ENCODE measurements at places on chromosomes 11 and 22. TPM values are rescaled to one million over a fixed set of nuclear protein-coding genes. Genes with fewer than 3 reads are reported as not detected.
A peak's percentile ranks its signal among the peaks of the same experiment; 100 is the strongest.

DNA sequence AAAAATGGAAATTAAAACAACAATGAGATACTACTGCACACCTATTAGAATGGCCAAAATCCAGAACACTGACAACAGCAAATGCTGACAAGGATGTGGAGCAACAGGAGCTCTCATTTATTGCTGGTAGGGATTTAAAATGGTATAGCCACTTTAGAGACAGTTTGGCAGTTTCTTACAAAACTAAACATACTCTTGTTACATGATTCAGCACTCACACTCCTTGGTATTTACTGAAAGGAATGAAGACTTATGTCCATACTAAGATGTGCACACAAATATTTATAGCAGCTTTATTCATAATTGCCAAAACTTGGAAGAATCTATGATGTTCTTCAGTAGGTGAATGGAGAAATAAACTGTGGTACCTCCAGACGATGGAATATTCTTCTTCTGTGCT, 40.8 kb downstream of the PGM2L1 start:
- DNase-seq: no peak

- DNase-seq: no peak
Measured at GRCh38 chr22:44497218-44497904, 672 bp downstream of the RTL6 start.

- no peak for DNase-seq
Measured at GRCh38 chr22:30573594-30574094, 821 bp downstream of the GAL3ST1 start.

- DNase-seq: no peak
Measured at GRCh38 chr11:34859496-34859895, 56.7 kb downstream of the APIP start.

DNA sequence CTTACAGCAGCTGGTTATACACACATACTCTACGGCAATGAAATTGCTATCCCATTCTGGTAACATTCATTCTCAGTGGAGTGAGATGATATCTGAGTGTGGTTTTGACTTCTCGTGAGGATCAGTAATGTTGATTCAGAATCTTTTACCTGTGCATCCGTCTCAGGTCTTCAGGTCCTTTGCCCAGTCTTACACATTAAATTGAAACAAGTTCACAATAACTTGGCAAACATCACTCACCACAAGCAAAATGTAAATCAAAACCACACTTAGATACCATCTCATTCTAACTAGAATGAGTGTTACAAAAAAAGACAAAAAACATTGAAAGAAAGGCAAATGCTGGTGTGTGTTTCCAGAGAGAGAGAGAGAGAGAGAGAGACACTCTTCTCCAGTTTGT, 14.0 kb downstream of the RGL4 start:
- DNase-seq: no peak

- DNase-seq: no peak
Measured at GRCh38 chr11:13344818-13345217, 67.2 kb downstream of the BMAL1 start.

GRCh38 chr22:26781596-26781995, 124.2 kb downstream of the MIAT start:
- no peak for DNase-seq

DNA sequence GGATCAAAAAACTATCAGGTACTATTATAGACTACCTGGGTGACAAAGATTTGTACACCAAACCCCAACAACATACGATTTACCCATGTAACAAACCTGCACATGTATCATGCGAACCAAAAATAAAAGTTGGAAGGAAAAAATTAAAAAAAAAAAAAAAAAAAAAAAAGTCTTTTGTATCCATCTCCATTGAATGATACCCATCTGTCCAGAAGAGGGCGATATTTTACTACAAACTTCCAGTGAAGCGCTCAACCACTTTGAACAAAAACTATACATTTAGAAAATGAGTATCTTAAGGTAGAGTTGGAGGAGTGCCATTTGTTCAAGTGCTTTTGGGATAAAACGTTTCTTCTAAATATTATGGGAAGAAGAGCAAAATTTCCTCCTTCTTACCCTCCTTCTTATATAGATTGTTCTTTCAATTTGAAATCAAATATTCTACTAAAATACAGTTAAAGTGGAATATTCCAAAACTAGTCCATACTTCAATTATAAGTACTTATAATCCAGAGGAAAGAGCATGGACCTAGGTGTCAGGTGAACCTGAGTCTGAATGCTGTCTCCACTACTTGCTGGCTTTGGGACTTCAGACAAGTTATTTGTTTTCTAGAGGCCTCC, 23.3 kb downstream of the ARL14EP start:
- peak; percentile 26 for DNase-seq

DNA sequence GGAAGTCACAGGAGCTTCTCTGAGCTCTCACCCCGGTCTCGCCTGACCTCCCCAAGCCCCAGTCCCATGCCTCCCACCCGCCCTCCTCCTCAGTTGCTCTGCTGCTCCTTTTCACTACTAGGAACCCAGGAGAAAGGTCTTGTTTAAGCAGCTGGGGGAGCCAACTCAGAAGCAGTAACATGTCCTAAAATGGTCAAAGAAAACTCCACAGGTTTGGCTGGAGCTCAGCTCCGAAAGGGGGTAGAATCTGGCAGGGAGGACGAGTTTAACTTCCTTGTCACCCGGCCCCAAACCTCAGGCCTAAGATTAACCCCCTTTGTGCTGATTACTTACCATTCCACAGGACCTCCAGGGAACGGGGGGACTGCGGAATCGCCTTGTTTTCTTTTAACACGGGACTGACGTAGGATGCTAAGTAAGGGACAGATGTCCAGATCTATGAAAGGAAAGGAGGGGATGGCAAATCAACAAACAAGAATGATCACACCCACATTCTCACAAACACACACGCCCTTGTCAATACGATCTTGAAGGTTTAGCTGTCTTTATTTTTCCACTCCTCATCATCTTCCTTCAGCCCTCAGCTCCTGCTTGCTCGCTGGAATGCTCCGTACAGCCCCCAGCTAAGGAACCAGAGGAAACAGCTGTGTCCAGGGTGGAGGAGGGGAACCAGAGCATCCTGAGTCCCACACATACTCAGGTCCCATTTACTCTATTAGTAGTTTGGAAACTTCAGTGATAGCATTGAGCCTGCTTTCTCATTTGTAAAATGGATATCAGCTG, 13.5 kb downstream of the PCSK7 start:
- DNase-seq: no peak

- no peak for DNase-seq
Measured at GRCh38 chr22:36544107-36544620, 15.2 kb upstream of the EIF3D start.

DNA sequence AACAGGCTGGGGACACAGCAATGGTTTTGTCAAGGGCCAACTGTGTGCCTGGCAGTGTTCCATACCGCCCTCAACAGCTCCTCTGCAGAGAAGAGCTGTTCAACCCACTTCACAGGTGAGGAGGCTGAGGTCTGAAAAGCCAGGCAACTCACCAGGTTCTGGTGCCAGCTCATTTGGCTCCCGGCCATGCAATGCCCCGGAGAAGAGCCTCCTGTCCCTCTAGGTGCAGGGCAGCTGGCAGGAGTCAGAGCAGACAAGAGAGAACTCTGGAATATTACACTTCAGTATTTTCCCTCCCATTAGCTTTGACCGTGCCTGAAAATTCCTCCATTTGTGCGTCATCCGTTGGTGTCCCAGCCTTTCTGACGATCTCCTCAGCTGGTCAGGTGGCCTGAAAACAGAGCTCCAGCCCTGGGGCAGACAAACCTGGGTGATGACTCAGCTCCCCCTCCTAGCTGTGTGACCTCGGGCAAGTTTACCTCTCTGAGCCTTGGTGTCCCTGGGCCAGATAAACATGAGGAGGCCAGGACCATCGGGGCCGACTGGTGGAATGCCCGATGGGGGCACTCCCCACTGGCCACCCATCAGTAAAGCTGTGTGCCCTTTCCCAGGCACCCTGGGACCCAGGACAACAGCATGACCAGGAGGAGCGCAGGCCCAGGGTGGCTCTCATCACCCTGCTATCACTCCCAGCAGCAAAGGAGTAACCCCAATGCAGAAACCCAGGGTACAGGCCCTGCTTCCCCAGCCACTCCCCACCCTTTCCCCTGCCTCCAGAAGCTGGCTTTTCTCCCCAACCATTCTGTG, 9.6 kb upstream of the C1QTNF6 start:
- DNase-seq: no peak

GRCh38 chr11:120958185-120958584, 65.7 kb upstream of the TBCEL start:
- no peak for DNase-seq

DNA sequence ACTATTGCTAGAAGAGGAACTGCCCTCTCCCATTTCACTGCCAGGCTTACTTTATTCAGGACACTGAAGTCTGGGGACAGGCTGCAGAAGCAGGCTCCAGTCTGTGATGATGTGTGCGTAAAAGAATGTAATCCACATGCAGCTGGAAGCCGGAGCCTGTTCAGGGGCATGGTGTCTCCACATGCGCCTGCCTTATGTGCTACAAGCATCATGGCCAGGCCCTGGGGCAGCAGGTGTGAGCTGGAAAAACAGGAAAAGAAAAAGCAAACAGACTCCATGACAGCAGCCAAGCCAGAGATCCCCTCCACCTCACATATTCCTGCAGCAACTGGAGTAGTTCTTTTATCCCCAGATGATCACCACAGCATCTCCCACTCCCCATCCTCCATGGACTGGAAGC, 33.4 kb downstream of the ARFGAP2 start:
- DNase-seq: peak; percentile 96

DNA sequence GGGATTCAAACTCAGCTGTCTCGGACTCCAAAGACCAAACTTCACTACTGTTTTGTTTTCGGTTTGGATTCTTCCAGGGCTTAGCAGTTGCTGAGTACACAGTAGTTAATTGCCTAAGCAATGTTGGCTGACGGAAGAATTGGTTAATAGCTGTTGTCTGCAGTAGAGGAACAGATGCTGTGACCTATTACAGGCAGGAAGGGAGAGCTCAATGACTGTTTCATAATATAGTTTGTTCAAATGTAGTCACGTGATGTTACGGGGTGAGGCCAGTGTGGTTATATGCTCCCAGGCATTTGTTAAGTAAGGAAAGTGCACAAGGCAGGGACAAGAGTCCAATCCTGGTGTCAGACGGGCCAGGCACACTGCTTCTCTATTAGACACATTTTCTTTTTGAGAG, 222.6 kb upstream of the CCDC90B start:
- DNase-seq: no peak

DNA sequence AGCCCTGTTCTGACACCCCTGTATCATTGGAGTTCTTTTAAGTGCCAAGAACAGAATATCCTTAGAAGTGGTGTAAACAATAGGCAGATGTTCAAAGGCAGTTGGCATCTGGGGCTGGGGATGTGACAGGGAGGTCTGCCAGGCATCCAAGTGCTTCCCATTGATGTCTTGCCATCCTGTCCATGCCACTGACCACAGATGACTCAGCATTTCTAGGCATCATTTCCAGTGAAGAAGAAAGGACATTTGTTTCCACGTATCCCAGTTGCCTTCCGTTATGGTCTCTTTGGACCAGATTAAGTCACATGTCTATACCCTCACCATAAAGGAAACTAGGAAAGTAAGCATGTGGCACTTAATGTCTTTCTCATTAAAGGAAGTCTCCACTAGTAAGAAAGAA, 76.7 kb upstream of the BARX2 start:
- DNase-seq: no peak

DNA sequence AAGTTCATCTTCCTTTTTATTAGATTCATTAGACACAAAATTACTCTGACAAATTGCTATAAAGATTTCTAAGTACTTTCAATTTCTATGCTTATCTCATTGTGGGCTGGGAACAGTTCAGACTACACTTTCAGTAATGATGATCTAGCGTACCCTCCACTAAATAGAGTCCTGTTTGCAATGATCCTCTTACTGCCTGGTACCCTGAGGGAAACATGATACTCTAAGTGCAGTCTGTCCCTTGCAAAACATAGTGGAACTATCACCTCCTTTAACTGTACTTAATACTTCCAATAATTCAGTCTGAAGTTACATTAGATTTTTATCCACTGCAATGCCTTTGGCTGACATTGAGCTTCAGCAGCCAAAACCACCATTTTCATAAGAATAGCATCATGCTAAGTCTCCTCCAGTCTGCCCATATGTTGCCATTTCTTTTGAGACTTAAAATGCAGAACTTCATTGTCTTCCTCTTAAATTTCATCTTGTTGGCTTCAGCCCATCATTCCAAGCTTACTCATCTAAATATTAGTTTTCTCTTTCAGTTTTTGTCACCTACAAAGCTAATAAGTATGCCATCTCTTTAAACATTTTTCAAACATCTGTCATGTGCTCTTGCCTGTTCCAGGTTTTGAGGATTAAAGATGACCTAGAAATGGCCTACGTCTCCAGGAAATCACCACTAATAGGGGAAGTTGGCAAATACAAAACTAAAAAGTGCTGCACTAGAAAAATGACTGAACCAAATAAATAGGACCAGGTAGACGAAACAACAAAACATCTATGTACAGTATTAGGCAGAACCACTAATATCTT, 55.5 kb downstream of the PAK1 start:
- DNase-seq: no peak

- no peak for DNase-seq
Measured at GRCh38 chr22:40388231-40388630, 17.8 kb downstream of the SGSM3 start.

GRCh38 chr22:46069521-46070214, 80.7 kb upstream of the PPARA start:
- DNase-seq: peak; percentile 61

GRCh38 chr11:121235057-121235456, 57.5 kb upstream of the SC5D start:
- DNase-seq: no peak

- no peak for DNase-seq
Measured at GRCh38 chr11:76221365-76221764, 15.1 kb upstream of the WNT11 start.

DNA sequence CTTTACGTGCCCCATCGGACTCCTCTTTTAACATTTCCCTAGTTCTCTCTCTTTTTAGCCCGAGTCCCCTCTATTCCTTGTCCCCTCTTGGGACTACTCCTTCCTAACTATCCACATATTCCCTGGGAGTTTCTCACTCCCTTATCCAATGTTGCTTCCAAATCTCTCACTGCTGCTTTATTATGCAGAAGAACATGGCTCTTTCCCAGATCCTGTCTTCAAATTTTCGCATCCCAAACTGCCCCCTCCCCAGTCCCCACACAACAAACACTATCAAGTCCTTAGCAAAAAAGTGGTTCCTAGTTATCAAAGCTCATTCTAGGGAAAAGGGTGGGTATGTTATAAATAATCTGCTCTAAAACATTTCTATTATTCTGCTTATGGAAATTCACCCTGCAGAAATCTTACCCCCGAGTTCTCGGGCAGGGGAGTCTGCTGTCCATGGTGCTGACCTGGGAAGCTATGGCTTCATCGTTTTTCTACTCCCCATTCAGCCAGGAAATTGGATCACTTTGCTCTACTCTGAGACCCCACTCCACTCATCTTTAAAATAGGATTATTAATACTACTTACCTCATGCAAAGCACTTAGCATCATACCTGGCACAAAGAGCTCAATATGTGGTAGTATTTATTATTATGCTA, 393.5 kb downstream of the BUD13 start:
- DNase-seq: no peak

SLC37A2 gene
- total RNA-seq: 10.3 TPM

TSGA10IP gene
- not detected for total RNA-seq

RAB36 gene
- 2.3 TPM for total RNA-seq

ART5 gene
- 1.7 TPM for total RNA-seq

NTM gene
- total RNA-seq: 10.8 TPM

TREH gene
- not detected for total RNA-seq

MOV10L1 gene
- 3.0 TPM for total RNA-seq

AQP11 gene
- total RNA-seq: 1.1 TPM

CBX7 gene
- total RNA-seq: 4.0 TPM

ZNF214 gene
- 4.5 TPM for total RNA-seq

FOLR3 gene
- total RNA-seq: 0.59 TPM

CCDC89 gene
- 1.8 TPM for total RNA-seq

APOBEC3C gene
- total RNA-seq: 4.1 TPM

KCNK4 gene
- total RNA-seq: not detected

FAM111B gene
- total RNA-seq: 10.3 TPM

PATE2 gene
- total RNA-seq: not detected

TUB gene
- total RNA-seq: 20.2 TPM

Measured in skin of body (tissue), 3 donors.